NCI-H1417 treated with DMSO at 0.1 percent for 48 hours (cell line): ENCODE measurements at places on chromosomes 7 and 10.

DNA sequence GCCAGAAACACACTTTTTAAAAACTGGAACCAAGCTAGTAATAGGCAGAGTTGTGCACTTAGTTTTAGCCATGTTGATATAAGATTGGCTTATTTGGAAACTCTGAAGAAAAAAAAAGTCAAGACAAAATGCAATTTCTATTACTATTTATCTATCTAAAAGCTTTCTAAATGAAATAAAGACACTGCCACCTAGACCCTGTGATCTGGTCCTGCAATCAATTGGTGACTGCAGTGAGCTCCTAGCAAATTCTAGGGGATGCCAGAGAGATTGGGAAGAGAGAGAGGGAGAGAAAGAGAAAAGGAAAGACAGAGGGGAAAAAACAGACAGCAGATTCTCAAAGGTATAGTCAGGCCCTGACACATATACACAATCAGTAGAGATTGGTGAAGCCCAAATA is 25.3 kb downstream of the SORCS1 start:
- no peak for DNase-seq

DNA sequence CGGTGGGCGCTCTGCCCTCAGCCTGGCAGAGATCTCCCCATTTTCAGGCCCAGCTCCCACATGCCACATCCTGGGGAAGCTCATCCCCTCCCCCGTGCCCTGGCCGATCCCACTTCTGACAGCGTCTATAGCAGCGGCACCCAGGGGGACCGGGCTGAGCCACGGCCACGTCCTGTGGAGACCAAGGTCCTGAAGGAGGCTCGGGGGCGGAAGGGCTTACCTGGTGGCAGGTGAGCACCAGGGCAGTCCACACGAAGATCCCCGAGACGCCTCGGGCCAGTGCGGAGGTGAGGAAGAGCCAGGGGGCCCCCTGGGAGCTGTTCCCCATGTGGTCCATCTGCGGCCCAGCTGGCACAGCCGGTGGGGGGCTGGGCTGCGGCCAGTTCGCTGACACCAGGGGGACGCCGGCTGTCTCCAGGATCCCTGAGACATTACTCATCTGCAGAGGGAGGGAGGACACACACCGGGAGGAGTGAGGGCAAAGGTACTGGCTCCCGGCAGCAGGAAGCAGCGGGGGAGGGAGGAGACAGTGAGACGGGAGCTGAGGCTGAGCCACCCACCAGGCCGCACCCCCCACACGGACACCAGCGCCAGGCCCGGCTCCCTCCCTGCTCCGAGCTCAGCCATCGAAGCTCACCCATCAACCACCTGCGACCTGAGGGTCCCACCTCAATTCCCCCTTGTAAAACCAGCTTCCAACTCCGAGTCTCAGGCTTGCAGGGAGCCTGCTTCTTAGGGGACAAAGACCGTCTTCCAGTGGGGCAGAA is 776 bp downstream of the TMEM184A start:
- peak; percentile 27 for DNase-seq

DNA sequence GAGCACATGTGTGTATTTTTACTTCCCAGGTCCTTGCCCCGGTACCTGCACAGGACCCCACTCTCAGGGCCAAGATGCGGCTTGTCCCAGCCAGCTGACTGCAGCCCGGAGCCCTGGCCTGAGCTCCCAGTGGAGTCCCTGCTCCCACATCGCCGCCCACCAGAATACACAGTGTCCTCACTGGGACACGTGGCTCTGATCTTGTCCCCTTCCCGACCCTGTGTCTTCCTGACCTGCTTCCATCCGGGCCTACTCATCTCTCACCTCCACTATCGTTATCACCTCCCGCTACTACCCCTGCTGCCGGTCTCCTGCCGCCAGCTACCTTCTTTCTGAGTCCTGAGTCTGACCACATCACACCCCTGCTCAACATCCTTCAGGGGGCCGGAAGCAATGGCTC is 146.3 kb upstream of the CHST15 start:
- no peak for DNase-seq

GRCh38 chr10:110558041-110558440 is 9.5 kb upstream of the SMC3 start:
- DNase-seq = no peak

DNA sequence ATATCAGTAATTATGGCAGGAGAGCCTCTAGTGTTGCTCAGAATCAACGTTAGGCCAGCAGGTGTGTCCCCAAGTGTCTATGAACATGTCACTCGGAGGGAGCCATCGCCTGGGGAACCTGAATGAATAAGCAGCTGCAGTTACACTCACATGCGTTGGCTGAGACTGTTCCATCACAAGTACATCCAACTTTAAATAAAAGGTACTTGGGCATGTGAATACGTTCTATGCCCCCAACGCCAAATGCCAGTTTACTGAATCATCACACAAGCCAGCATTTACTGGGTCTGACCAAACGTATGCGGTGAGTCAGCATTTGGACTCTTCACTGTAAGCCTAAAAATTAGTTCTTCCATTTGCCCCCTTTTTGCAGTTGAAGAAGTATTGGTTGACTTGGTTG is 207.6 kb upstream of the PLXNA4 start:
- no peak for DNase-seq

GRCh38 chr10:47309408-47310089 is 9.6 kb downstream of the GDF10 start:
- no peak for DNase-seq

DNA sequence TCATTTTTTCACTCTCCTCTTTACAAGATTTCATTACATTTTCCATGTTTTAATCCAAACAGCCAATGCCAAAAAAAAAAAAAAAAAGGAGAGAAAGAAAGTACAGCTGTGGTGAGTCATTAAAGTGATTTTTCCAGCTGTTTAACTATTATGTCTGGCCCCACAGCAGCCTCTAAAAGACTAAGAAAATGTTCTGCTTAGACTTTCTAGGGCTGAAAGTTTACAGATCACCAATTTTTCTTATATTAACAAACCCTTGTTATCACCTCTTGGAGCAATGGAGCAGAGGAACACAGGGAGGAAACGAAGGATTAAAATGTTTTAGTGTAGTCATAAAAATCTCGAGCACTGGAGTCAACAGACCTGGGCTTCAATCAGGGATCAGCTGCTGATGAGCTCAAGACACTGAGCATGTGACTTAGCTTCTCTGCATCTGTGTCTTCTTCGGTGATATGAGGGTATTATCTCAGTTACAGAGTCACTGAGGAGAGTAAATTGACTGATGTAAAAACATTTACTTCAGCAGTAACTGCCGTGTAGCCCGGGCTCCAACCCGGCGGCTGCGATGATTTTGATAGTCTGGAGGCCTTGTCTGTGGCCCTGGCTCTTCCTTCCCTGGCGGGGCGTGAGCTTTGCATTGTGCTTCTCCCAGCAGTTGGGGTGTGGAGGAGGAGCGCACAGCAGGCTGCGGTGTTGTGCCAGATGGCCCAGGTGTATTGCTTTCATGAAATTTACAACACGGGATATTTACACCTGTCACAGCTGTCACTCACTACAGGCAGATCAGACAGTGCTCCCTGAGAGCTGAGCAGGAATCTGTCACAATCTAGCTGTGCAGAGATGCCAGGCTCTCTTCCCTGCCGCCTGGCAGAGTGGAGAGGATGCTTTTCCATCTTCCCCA is 298.3 kb upstream of the FZD8 start:
- no peak for DNase-seq

DNA sequence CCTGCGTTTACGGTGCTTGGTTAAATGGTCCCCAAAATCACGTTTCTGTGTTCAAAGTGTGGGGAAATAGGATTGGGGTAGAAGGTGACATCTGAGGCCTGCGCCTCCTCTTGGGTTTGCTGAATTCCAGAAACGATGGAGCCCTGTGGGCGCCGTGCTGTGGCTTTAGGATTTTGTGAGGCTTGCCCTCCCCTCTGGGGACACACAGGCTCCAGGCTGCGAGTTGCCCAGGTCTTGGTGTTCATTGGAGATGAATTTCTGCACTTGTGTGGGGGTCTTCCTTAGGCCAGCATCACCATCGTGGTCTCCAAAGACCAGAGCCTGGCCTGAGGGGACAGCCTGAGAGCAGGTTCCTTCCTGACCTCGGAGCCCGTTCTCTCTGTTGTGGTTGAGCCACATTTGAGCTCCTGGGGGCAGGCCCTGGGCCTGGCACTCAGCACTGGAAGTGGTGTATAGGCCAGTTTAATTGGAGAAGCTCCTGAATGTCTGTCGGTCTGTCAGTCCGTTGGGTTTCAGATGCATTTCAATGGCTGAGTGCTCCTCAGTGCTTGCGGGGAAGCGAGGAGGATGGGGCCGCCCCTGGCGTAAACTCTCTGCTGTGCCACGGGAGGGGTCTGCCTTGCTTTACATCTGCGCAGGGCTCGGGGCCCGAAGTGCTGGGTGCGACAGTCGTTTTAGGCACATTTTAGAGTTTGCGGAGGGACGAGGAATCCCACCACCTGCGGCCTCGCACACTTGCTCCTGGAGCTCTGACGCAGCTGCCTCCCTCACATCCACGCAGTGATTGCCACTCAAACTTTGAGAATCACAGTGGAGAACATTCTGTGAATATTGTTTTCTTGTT is 71.7 kb downstream of the DNAJB6 start:
- DNase-seq = no peak

DNA sequence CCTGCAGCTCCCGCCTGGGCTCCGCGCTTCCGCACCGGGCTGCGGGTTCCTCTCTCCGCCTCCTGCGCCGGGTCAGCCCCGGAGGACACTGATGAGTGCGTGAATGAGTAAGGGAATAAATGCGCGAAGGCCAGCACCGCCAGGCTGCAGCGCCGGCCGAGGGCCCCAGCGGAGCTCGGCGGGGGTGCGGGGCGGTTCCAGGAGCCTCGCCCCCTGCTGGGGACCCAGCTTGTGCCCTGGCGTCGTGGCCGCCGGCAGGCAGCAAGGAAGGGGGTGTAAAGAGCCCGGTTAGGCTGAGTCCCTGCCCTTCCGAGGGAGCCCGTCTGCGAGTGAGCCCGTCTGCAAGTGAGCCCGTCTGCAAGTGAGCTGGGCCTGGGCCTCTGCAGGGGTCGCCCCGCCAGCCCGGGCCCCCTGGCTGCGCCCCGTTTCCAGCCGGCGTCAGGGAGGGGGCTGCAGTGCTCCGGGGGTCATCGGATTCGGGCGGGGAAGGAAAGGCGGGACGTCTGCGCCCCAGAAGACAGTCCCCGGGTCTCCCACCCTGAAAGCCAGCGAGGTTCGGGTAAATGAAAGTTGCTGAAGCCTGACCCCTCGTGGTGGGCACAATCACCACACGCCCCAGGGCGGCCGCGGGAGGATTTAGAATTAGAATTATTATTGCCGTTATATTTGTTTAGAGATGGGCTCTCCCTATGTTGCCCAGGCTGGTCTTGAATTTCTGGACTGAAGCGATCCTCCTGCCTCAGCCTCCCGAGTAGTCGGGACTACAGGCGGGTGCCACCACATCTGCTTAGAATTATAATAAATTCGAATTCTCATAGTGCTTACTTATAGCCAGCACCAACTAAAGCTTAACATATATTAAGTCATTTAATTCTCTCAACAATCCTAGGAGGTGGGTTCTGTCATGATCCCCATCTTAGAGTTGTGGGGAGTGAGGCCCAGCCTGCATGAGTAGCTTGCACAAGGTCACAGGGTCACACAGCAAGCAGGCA is 8.6 kb upstream of the CRYGN start:
- DNase-seq = no peak

GRCh38 chr7:106623315-106623660 is 37.7 kb downstream of the CCDC71L start:
- no peak for DNase-seq

GRCh38 chr7:27387864-27388263 is 145.3 kb downstream of the EVX1 start:
- no peak for DNase-seq

GRCh38 chr7:18357691-18358090 is 137.9 kb upstream of the HDAC9 start:
- no peak for DNase-seq

DNA sequence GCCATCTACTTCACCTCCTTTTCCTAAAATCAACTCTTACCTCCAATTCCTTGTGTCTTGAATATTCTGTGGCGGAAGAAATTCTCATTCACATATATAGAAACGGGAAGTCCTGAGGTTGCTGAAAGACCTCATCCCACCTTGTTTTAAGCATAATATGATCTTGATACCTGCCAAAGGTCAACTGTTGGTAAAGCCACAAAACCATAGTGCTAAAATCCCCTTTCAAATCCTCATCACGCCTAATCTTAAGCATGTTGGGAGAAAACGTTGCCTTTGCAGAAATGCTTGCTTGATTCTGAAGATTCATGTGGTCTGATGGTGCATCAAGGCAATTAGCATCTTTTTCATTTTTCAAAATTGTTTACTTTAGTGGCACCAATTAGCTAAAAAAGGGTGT is 8.5 kb downstream of the ANKRD22 start:
- DNase-seq = no peak

- DNase-seq = no peak
These were observed 10.2 kb upstream of the ST8SIA6 start for GRCh38 chr10:17464545-17464944.

DNA sequence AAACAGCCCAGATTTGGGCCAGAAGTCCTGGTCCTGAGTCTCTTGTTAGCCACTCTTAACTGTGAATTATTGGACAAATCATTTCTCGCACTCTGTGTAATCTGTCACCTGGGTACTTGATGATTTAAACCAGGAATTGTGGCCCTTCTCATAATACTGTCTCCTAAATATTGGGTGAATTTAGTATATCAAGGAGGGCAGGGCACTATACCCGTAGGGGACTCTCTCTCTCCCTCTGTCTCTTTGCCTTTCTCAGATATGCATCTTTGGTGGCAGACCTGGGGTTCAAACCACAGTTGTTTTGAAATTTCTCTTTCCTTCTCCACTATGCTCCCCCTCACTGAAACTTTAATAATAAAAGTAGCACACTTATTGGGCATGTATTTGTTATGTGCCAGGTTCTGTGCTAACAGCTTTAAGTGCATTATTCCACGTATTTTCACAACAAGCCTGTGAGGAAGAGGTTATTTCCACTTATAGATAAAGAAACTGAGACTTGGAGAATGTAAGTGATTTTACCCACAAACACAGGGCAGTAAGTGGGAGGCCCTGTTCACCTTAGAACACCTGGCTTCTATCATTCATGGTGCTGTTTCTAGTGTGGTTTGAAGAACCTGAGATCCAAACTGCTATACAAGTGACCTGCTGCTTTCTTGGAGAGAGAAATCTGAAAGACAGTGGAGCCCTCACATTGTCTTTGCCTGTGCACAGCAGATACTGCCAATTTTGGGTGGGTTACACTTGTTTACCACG is 11.8 kb downstream of the FAS start:
- DNase-seq = no peak

- DNase-seq = no peak
These were observed 142.3 kb downstream of the VPS50 start for GRCh38 chr7:93374345-93374940.

GRCh38 chr10:87842776-87843497 is 20.4 kb downstream of the KLLN start:
- DNase-seq = no peak

- no peak for DNase-seq
These were observed 7.1 kb downstream of the DOCK4 start for GRCh38 chr7:112199035-112199655.

DNA sequence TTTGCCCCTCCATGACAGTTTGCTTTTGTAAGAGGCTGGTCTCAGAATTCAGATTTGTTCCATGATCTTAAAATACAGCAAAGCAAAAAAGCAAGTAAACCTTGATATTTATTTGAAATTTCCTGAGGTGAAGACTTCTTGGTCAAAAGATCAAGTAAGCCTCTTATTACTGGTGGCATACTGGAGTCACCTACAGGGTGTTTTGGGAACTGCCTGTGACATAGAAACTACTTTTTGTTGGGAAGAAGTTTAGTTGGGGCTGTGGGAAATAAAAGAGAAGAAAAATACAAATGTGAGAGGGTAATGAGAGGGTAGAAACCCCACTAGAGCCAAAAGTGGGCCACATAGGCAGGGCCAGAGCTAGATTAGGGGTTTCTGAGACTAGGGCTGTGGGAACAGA is 217.9 kb downstream of the OTUD1 start:
- no peak for DNase-seq

- no peak for DNase-seq
These were observed 38.9 kb upstream of the RSU1 start for GRCh38 chr10:16856092-16856491.
